ENCODE measurements at places on chromosomes 5 and 9. TPM values are rescaled to one million over a fixed set of nuclear protein-coding genes. Genes with fewer than 3 reads are reported as not detected.

The TMC1 gene
- total RNA-seq: not detected

The C5orf58 gene
- total RNA-seq: not detected

The LCN2 gene
- total RNA-seq: not detected

The GFI1B gene
- total RNA-seq: not detected

Measured in activated CD8-positive, alpha-beta T cell treated with anti-CD3 and anti-CD28 coated beads, Interleukin-2, amount 10 ng/mL, durations not matched to agents 7 days and 5 days (primary cell).